ENCODE measurements at places on chromosomes 7 and 10.

GRCh38 chr10:44879531-44879899 is 31.6 kb upstream of the TMEM72 start:
- no peak for DNase-seq

DNA sequence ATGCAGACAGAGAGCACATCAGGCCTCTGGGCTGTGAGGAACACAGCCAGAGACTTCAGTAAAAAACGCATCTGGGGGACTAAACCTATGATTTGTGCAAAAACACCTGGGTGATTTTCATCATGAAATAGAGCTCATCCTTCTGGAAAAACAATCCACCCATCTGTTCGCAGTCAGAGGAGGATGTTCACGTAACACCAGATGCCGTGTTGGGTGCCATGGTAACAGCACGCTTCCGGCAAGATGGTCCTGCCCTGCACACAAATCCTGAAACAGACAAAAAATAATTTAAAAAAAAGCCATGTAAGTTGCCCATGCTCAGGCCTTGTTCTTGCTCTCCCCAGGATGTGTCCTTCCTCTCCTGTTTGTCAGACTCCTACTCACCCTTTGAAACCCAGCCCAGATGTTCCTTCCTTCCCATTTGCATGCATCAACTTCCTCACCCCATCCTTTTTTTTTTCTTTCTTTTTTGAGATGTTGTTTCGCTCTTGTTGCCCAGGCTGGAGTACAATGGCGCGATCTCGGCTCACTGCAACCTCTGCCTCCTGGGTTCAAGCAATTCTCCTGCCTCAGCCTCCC is 28.3 kb upstream of the GNA12 start:
- DNase-seq: no peak

GRCh38 chr10:102868911-102869257 is 386 bp upstream of the AS3MT start:
- no peak for DNase-seq

DNA sequence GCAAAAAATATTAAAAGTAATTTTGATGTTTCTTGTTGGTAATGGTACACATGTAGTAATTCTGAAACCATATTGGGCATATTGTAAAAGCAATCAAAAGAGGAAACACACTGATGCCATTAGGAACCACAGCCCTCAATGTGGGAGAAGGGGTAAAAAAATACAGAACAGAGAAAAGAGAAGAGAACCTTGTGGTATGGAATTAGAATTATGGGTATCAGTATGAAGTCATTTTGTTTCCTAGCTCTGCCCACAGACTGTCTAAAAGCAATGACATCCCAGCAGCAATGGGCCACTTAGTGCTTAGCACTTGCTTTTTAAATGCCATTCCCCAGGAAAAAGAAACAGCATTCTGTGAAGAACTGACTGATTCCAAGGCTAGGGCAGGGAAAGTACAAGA is 61.5 kb downstream of the CPVL start:
- DNase-seq: no peak

GRCh38 chr7:1529383-1530116 is 952 bp upstream of the MAFK start:
- no peak for DNase-seq

DNA sequence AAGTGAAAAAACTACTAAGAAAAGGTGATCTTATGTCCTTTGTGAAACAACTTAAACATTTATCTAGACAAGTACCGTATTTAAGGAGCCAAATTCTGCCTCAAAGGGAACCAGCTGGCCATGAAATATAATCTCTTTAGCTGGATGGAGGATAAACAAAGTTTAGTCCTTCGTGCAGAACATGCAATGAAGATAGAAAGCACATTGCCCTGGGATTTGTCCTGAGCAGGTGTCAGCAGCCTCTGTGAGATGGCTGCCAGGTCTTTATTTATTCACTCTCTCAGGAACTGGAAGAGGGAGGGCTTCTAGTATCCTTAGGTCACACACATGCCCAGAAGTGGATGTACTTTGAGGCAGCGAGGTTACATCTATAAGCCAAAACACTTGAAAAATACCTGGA is 57.4 kb upstream of the CASD1 start:
- DNase-seq: no peak

- no peak for DNase-seq
These were observed at the start of gene CHRM2 for GRCh38 chr7:136868496-136869000. Gene CHRM2, plus strand, starts transcription at chr7:136868652. Its CDS starts 146,214 bp downstream, at chr7:137014866.

GRCh38 chr10:69375307-69376151 is 41.2 kb downstream of the TACR2 start:
- DNase-seq: no peak

DNA sequence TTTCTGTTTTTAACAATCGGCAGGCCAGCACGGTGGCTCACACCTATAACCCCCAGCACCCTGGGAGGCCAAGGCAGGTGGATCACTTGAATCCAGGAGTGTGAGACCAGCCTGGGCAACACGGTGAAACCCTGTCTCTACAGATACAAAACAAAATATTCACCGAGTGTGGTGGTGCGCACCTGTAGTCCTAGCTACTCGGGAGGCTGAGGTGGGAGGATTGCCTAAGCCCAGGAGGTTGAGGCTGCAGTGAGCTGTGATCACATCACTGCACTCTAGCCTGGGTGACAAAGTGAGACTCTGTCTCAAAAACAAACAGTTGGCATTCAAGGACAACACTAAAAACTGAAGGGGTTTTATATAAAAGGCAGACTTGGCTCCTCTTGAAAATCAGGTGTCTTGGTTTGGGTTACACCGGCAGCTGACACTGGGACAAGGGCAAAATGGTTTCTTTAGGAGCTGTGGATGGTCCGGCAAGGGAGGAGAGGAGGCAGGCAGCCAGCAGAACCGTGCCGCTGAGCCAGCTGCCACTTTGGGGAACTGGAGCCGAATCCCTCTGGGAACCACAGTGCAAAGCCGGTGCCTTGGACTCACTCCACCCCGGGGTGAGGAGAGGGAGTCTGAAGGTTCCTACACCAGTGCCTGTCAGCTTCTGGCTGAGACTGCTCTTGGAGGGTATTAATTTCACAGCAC is 52.6 kb downstream of the CHST3 start:
- DNase-seq: no peak

DNA sequence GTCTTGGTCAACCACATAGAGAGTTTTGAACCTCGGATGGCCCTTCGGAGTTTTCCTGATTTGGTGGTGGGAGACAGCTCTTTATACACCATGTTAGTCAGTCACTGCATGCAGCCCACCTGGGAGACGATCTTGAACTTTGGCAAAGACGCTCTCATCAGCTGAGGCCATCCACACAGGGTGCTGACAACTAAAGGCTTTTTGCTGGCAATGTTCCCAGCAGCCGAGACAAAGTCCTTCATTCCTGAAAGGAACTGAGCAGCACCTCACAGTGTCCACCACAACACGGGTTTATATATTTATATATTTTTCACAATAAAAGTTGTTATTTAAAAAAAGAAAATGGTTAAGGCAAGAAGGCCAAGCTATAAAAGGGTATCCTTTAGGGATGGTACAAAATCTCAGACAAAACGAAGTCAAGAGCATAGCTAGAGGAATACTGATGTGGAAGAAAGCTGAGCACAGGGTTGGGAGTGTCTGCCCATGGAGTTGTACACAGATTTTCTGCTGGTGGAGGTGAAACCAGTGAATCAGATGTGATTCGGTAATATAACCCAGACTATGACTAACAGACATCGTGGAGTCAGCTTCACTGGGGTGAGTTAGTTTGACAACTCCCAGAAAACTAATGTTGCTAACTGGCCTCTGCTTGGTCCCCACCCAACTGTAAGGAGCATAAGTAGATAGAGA is 27.4 kb upstream of the CAPZA2 start:
- DNase-seq: no peak

GRCh38 chr10:71085689-71086438 is 126.5 kb upstream of the UNC5B start:
- no peak for DNase-seq

DNA sequence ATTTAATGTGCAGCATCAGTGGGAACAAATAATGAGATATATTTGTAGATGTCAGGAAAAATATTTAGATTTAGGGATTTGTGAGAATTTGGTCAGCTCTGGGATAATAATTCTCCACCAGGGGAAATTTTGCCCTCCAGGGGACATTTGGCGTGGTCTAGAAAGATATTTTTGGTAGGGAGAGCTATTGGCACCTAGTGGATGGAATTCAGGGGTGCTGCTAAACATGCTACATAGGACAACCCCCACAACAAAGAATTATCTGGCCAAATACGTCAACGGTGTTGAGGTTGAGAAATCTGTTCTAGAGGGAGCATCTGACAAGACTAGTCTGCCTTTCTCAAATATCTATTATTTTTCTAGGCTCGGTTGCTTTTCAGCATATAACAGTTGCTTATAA is 2.1 kb downstream of the ADK start:
- no peak for DNase-seq

DNA sequence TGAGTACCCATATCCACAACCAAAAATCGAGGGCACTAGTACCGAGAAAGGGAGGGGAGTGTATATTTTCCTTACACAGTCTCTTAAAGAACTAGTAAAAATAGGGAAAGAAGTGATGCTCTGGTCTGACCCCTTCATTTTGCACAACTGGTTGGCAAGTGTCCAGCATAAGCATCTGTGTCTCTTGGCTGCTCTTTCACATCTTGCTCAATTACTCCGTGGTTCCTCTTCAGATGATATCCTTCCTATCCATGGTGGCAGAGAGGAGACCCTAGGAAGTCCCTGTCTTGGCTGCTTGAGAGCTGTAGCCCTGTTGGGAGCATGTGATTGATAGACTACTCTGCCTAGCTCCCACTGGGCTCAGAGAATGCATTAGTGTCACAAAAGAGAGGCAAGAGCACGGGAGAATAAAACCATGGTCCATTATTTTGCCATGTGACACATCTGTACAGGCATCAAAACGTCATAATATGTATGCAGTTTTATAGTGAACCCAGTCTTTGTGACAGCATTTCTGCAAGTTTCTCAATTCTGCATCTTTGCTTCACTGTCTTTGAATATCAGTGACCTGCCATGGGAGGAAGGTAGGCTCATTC is 111.8 kb upstream of the ANKRD1 start:
- DNase-seq: no peak

- no peak for DNase-seq
These were observed 13.5 kb downstream of the CNNM2 start for GRCh38 chr10:102931643-102932042.

DNA sequence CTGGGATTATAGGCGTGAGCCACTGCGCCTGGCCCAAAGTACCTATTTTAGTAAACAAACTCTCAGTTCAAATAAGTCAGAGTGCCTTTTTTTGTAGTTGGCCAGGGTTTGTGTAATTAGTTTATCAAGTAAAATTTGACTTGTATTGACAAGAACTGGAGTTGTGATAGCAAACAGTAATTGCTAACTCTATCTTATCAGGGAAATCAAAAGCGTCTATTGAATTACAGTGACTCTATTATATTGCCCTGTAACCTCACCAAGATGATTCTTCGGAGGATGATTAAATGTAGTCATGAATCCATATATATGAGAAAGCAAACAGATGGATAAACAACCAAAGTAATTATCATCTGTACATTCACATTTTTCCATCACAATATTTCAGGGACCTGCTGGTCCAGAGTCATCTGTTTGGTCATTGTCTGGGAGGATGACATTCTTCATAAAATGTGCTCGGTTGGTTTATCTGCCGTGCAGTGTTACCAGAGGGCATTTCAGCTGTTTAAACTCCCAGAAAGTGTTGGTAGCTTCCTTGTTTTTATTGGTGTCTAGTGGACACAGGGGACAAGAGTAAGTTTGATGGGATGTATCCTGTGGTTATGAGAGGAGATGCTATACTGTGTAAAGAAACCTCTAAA is 35.6 kb downstream of the DOCK1 start:
- no peak for DNase-seq

GRCh38 chr7:48518092-48518491 is 346.8 kb downstream of the ABCA13 start:
- DNase-seq: no peak

DNA sequence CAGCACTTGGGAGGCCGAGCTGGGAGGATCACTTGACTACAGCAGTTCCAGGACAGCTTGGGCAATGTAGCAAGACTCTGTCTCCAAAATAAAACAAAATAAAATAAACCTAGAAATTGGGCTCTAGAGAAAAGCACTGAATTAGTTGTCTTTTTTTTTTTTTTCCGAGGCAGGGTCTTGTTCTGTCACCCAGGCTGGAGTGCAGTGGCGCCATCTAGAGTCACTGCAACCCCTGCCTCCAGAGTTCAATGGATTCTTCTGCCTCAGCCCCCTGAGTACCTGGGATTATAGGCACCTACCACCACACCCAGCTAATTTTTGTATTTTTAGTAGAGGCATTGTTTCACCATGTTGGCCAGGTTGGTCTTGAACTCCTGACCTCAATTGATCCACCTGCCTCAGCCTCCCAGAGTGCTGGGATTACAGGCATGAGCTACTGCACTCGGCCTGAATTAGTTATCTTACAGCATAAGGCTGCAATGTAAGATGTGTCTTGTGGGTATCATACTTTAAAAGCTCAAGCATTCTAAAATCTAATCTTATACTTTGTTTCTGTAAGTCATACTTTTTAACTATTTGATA is 12.8 kb downstream of the MEIG1 start:
- DNase-seq: no peak

All from stimulated activated CD8-positive, alpha-beta memory T cell treated with anti-CD3 and anti-CD28 coated beads, Interleukin-15, amount 100 ng/mL, for 24 hours (primary cell).